D721Med (cell line): ENCODE measurements at places on chromosomes 3 and 15.

DNA sequence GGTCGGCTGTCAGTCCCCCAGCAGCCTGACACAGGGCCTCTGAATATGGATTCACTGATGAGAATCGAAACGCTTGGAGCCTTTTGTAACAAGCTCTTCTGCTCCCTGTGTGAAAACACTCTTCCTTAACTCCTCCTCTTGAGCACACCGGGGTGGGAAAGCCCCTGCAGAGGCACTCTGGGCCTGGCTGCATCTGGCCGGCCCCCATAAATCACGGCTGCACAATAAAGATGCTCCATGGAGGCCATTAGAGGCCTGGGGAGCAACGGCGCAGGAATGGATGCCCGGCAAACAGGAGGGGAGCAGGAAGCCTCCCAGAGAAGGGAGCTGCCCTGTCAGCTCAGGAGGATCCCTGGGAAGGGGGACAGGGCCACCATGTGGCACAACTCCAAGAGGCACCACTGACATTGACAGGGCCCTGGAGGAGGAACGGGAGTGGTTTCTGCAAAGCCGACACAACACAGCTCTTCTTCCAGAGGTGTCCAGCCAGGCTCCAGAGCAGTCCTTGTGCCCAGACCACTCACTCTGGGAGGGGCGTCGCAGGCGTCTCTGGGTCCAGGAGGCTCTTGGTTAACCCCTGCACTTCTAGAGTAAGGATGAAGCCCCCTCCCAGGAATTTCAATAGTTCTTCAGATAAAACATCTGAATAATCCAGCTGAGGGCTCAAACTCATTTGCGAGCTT lies 509.3 kb upstream of the PPP2R3A start:
- DNase-seq = no peak

- no peak for DNase-seq
These were observed 61.6 kb upstream of the GATA2 start for GRCh38 chr3:128554465-128555097.

- no peak for DNase-seq
These were observed 162.4 kb downstream of the PLCL2 start for GRCh38 chr3:17047162-17047561.

- no peak for DNase-seq
These were observed 125.6 kb upstream of the CRBN start for GRCh38 chr3:3305084-3305483.

- no peak for DNase-seq
These were observed 90.1 kb upstream of the RGMA start for GRCh38 chr15:93179072-93179471.
